ENCODE measurements at places on chromosomes 3 and 15.

DNA sequence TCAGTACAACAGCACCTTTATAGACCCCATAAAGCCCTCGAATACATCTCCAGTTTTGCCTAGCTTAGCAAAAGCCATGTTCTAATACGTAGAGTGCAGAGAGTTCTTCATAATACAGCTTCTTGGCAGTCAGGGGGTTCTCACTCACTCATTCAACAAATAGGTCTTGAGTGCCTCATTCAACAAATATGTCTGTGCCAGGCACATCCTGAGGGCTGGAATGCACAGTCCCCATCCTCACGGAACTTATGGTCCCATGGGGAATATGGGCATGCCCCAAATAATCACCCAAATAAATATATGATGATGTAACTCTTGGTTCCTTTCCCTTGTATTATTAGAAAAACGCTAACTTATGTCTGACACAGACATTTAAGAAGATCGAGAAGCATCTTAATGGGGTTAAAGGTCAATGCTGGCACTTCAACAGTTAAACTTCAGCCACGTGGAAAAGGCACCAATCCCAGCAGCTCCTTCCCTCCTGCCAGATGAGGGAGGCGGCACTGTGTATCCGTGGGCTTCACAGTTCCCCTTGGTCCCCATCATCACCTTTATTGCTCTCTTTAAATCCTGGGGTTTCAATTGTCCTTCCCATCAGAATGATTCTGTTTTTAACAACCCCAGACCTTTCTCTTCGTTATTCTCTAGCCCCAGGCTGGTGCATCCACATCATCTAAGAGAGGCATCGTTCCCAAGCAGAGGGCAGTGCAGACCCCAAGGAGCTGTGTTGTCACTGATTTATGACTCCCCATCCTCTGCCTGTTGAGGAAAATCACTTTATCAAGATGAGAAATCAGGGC is 18.9 kb upstream of the SEMA5B start:
- no peak for DNase-seq

DNA sequence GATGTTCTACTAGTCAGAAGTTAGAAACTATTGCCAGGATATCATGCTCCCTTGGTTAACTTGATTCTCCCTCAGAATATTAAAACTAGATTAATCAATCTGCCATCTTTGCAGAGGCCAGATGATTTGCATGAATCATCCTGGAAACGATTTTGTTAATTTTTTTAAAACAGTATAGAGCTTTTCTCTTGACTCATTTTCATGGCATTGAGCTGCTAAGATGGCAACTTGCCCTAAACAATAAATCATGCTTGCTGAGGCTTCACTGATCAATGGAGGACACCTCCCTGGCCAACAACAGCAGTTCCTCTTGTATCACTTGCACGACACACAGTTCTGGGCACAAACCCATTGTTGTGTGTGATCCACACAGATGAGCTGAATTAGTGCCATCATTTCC is 109.1 kb downstream of the COL6A6 start:
- DNase-seq, result peak; percentile 28

GRCh38 chr3:166554023-166554422 is 716.8 kb upstream of the BCHE start:
- no peak for DNase-seq

DNA sequence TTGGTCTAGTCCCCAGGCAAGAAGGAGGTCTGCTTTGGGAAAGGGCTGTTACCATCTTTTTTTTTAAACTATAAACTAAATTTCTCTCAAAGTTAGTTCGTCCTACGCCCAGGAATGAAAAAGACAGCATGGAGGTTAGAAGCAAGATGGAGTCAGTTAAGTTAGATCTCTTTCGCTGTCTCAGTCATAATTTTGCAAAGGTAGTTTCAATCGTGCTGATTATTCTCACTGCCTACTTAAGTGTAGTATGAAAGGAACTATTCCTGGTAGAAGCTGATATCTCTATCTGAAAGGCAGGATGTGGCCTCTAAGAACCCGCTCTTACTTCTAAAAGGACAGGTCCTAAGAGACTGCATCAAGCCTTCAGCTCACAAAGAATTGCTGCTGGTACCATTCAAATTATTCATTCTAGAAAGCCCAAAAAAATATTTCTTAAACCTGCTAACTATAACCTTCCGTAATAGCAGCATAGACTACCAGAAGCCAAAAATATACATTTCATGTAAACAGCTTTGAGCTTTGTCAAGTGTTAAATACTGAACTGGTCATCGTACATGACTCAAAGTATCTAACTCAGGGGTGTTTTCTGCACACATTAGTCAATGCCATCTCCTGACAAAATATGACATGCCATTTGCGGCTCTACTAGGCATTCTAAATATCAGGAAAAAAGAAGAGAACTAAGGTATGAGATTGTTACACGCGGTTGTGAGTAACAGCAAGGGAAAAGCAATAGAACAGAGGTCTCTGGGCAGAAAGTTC is 96.0 kb upstream of the CCDC80 start:
- no peak for DNase-seq

- DNase-seq, result no peak
Observed at GRCh38 chr3:10992943-10993728, 588 bp downstream of the SLC6A1 start.

GRCh38 chr3:47365213-47366153 is 15.3 kb upstream of the PTPN23 start:
- DNase-seq, result peak; percentile 73

Measured in GM04504 (cell line).